Epithelial cell of proximal tubule (primary cell): ENCODE measurements at places on chromosomes 5 and 9. TPM values are rescaled to one million over a fixed set of nuclear protein-coding genes. Genes with fewer than 3 reads are reported as not detected.

The TMEM215 gene
- total RNA-seq = not detected in 2 replicates

DNA sequence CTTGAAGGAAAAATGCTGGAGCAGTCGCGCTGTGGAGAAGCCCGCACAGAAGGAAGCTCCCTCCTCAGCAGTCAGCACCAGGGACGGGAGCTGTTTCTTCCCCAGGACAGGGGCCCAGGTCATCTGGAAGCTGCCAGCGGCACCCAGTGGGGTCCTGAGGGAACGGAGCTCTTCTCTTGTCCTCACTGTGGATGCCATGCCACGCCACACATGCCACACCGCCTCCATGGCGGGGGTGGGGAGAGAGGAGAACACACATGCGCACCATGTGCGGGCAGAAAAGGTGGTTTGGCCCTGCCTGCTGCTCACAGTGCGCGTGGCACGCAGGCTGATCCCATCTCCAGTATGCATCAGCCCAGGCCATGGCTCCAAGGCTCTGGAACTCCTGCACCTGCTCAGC is 41.7 kb upstream of the ZNF354B start:
- no peak for DNase-seq

DNA sequence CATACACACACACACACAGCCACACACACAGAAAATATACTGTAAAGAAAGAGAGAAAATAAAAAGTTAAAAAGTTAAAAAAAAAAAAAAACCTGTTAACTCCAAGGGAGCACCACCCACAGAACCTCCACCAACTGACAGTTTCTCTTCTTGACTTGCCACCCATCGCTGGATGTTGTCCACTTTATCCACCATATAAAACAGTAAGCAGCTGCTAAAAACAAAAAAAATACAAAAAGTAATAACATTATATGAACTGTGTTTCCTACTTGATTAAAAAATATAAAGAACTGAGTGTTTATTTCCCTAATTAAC is 1.2 kb downstream of the PURA start:
- DNase-seq = no peak

DNA sequence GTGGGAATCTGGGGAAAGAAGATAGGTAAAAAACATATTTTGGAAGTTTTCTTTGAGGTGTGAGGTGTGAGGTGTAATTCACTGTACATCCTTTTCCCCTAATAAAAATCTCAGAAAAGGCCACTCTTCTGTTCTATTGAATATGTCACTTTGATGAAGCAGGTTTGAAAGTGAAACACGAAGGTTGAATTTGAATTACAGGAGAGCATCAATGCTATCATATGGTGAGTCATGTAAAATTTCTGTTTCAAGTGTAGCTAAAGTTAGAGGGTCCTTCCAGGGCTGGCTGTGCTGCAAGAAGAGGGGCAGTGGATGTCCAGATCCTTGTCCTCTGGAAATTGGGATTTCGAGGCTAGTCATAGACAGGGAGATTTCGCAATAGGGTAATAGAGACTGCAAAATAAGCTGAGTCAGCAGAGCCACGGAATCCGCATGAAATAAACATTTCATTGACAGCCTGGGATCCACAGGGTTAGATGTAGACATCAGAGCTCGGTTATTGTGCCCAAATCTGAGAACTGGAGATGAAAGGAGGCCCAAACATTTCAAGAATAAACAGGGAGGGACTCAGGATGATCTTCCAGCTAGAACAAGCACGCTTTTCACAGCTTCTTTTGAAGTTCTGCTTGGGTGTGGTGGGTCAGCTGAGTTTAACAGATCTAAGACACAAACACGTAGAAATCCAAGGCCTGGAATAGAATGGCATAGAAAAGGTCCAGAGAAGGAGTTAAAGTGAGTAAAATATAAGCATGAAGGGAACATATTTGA is 194.4 kb upstream of the CDKN2B start:
- DNase-seq = no peak

DNA sequence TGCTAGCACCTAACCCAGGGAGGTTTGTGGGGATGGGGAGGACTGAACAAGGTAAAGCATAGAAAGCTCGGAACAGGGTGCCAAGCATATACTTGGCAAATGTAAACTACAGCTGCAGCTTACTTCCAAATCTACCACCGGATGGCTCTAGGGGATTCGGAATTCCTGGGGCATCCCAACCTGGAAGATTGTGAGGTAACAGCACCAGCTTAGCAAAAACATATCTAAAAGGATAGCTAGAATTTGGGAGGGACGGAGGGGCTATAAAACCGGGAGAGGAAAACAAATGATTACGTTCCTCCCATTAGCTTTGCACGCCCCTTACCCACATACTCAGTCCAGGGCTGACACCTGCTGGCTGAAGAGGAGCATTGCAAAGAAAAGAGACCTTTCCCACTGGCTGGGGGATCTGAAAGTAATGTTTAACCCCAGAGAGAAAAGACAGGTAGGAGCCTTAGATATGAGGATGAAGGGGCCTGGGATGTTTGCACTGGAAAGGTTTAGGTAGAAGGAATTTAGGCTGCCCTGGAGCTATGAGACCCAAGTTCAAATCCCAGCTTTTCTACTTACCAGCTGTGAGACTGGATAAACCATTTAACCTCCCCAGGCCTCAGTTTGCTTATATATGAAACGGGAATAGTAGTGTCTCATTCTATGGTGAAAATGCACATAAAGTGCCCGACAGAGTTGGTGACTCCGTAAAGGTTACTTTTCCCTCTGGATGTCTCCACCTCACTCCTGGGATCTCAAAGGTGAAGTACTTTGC is 73.6 kb downstream of the FAM114A2 start:
- no peak for DNase-seq

DNA sequence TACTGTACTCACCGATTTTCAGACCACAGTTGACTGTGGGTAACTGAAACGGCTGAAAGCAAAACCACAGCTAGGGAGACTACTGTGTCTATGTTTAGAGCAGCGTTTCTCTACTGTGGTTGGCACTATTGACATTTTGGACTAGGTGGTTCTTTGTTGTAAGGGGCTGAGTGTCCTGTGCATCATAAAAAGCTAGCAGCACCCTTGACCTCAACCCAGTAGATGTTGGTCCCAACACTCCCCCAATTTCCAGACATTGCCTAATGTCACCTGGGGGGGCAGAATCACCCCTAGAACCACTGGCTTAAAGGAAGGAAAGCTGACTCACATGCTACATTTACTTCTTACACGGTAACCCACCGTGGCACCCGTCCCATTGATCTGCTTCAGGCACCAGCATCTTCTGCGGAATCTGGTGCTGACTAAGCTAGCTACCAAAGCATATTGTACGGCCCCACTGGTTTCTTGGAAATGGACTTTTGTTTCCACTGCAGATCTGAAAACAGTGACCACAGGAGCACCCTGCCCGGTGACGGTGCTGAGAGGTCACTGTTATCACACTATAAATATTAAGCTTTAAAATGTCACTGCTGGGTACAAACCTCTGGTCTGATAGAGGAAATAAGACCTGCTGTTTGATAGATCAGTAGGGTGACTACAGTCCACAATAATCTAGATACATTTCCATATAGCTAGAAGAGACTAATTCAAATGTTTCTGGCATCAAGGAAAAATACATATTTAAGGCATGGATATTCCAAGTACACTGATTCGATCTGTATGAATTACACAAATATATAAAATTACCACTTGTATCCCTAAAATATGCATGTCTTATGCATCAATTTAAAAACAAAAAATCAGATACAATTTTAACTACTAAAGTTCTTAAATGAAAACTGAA is 151.4 kb downstream of the HSD17B3 start:
- no peak for DNase-seq

GRCh38 chr5:168874713-168875380 is 295.7 kb upstream of the PANK3 start:
- peak; percentile 3 for DNase-seq

- DNase-seq = no peak
Measured at GRCh38 chr5:18159331-18159730, 525.1 kb downstream of the TAF11L14 start.

- DNase-seq = no peak
Measured at GRCh38 chr5:103867857-103868598, 305.4 kb upstream of the NUDT12 start.
